Skin of body (tissue), 3 donors: ENCODE measurements at places on chromosomes 12 and 14. TPM values are rescaled to one million over a fixed set of nuclear protein-coding genes. Genes with fewer than 3 reads are reported as not detected.

SLC25A21 gene
- 1.8 TPM for total RNA-seq

GRCh38 chr12:28884904-28885679 is 264.0 kb upstream of the FAR2 start:
- DNase-seq = peak; percentile 33

ACTR10 gene
- 65.6 TPM for total RNA-seq

DNA sequence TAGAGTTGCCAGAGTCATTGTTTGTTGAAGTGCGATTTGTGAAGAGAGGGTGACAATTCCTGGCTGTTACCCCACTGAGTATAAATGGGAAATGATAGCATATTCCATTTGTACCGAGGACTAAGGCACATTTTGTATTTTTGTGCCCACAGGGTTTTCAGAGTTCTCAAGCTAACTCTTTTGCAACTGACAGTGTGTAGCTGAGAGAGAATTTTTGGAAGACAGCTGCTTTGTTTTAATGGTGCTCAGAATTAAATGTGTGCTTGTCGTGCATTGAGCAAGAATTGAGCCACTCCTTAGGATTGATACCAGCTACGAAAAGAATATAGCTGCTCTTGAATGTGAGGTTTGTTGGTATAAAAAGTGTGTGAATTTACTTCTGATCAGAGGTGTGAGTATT is 21.7 kb downstream of the ANKRD13A start:
- no peak for DNase-seq

PLXNC1 gene
- total RNA-seq = 15.5 TPM

GRCh38 chr12:116879509-116880212 is 1.6 kb downstream of the HRK start:
- no peak for DNase-seq

RALGAPA1 gene
- 110 TPM for total RNA-seq

CLEC4E gene
- 0.79 TPM for total RNA-seq

ART4 gene
- 1.3 TPM for total RNA-seq

DNA sequence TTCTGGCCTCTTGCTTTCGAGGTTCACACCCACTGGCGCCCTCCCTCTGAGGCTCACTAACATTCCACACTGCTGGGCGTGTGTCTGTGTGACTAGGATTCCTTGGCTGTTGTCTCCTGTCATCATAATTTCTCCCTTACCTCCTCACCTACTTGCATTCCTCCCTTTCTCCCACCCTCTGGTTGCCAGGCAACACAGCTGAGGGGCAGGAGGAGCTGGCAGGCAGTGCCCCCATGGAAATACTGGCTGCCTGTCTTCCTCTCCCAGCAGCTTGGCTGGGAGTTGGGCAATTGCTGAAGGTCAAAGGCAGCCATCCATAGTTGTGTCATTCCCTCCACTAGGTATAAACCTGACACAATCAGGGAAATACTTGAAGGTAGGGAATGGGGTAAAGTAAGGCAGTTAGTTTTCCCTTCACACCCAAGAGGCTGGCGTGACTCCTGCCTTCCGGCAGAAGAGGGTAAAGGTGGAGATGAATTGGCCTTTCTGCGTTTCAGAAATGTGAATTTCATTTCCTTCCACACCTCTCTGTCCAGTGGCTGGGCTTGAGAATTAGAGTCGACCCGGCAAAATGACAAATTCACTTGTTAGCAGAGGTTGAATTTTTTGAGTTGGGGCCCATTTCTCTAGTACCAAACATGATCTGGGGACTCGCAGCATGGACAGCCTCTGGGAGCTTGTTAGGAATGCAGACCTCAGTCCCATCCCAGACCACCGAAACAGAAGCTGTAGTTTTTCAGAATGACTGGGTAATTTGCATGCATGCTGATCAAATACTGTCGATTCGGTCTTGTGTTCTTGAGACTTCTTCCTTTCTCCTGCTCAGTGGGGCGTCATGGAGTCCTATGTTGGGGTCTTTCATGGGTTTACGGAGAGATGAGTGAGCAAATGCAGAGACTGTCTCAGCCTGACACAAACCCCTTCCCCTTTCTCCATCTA is 24.3 kb upstream of the EMP1 start:
- DNase-seq = peak; percentile 52

BAG5 gene
- 26.2 TPM for total RNA-seq

DNA sequence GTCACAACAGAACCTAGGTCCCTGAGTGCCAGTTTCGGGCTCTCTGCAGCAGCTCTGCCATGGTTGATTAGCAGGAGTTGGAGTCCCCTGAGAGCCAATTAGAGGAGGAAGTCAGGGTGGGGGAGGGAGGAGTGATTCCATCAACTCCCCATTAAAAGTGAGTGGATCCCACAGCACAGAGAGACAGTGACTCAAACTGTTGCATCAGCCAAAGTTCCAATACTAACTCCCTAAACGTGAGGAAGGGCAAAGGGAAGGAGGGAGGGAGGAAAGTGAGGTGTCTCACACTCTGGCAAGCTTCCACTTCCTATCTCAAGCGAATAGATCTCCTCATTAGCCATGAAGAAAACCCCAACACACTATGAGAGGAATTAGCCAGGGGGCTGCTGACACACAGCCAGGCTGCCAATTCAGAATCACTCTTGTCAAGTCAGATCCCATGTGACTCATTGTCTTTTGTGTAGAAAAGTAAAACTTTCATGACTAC is 23.6 kb downstream of the OR11H4 start:
- no peak for DNase-seq

DNA sequence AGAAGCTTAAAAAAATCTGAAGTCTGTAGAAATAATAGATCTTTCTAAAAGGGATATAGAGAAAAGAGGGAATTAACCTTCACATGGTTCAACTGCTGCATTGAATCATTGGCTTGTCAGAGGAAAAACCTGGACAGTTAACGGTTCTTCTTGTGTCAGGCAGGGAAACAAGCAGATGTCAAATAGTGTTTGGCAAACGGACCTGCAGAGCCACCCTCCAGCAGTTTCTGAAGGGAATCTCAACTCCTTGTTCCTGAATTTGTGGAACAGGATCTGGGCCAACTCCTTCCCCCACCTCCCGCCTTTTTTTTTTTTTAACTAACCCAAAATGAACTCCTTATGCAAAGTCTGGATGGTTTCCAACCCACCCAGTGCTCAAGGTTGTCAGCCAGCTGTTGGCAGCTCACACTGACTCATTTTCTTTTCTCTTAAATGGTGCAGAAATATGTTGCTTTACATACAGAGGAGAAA is 187.3 kb downstream of the CAND1 start:
- DNase-seq = peak; percentile 52

ADAM21 gene
- total RNA-seq = 0.10 TPM

DNA sequence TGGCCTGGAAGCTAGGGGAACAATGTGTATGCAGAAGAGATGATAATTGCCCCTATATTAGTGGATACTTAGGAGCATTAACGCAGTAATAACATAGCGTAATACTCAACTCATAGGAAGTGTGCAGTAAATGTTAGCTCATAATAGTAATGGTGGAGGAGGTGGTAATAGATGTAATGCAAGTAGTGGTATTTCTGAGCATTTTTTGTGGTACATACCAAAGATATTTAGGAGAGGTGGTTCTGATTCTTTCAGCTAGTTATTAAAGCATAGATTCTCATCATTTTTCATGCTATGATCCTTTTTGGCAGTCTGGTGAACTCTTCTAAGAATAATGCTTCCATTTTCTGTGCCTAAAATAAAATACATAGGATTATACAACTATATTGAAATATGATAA is 233.1 kb downstream of the PTPRO start:
- DNase-seq = no peak

NGB gene
- not detected for total RNA-seq

- DNase-seq = no peak
Measured at GRCh38 chr14:74533576-74533975, 40.0 kb downstream of the ISCA2 start.

DNA sequence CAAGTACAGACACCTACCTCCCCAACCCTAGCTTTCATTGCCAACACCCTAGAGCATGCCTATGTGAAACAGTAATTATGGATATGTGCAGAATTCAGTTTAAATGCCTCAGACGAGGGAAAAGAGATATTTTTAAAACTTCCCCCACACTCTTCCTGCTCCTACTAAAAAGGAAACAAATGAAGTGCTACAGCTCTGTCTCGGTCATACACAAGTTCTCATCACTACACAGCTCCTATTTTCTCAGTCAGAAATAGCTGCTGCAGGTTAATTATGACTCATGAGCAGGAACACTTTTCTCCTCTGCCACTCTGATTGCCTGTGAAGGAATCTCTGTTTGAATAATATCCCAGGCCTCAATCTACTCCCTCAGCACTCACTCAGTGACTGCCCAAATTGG is 703.6 kb upstream of the FLRT2 start:
- DNase-seq = no peak

ZNF891 gene
- total RNA-seq = 2.8 TPM

DNA sequence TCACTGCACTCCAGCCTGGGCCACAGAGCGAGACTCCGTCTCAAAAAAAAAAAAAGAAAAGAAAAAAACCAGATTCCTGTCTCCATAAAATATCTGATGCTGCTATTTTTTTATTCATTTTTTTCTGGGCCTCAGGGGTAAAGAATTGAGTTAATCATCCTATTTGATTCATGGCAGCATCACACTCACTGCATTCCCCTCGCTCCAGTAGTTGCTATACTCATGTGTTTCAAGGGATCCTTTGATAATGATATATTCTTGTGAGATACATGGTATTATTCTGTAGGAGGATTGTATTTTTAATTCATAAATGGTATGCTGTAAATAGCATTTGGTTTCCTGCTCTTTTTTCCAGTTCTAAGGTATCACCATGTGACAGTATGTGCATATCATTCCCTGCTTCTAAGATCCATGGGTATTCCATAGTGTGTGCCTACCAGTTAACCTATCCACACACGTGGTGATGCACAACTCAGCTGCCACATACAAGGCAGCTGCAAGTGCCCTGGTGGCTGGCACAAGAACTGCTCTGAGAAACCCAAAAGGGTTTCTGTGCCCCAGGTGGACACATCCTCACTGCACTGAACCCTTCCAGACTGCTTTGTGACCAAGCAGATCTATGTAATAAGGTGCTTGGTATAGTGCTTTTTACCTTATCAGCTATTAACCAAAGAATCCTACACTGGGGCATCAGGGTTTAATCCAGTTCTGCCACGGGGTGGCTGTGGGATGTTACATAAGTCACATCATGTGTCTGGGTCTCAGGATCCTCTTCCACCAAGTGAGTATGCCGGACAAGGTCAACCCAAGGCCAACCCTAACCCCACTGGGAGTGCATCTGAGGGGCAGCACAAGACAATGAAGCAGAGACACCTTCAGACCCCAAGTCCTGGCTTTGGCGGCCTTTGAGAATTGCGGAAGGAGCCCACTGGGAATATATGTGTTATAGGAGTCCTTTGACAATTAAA is 74.6 kb downstream of the ZFP36L1 start:
- DNase-seq = no peak

- peak; percentile 34 for DNase-seq
Measured at GRCh38 chr12:106171117-106171750, 32.5 kb upstream of the NUAK1 start.

GRCh38 chr12:107329569-107330324 is 236.4 kb upstream of the CRY1 start:
- DNase-seq = peak; percentile 57

DNA sequence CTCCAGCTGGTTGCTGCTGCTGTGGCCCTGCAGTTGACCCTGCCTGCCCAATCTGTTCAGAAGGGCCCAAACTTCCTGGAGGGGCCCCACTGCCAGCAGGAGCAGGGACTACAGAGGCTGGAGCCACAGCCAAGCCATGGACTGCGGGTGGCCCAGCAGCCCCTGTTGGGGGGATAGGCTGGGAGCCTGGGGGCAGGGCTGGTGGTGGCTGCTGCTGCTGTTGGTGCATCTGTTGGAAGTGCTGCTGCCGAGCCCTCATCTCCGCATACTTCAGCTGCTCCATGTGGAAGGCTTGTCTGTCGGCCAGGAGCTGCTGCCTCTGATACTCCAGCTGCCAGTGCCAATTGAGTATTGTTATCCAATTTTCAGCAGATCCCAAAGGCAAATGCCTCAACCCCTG is 7.2 kb downstream of the MYL6 start:
- DNase-seq = no peak

DNA sequence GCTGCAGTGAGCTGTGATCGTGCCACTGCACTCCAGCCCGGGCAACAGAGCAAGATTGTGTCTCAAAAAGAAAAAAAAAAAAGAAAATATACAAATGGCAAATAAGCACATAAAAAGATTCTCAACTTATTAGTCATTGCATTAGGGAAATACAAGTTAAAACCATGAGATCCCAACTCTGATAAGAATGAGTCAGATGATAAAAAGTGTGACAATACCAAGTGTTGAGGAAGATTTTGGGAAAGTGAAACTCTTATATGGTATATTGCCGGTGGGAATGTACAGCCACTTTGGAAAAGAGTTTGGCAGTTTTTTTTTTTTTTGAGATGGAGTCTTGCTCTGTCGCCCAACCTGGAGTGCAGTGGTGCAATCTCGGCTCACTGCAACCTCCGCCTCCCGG is 7.6 kb upstream of the PRPF40B start:
- no peak for DNase-seq

DNA sequence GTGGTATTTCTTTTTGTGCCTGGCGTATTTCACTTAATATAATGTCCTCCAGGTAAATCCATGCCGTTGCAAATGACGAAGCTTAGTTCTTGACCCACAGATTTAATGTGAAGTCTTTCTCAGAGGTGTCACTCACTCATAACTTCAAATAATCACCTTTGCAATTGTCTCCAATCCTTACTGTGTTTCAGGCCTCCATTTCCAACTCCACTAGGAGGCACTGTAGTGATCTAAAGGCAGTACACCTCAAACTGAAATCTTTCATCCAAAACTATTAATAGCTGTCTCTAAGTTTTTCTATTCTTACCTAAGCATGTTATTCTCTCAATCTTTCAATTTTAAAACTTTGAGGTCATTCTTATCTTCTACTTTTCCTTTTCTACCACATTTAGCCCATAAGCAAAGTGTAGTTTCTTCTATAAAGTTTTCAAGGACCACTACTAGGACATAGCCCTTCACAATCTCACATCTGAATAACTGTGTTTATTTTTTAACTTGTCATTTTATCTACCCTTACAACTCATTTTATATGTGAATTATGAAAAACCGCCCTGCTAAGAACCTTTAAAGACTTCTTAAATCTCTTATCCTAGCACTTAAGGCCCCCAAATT is 25.5 kb upstream of the FBXO34 start:
- DNase-seq = no peak

DNA sequence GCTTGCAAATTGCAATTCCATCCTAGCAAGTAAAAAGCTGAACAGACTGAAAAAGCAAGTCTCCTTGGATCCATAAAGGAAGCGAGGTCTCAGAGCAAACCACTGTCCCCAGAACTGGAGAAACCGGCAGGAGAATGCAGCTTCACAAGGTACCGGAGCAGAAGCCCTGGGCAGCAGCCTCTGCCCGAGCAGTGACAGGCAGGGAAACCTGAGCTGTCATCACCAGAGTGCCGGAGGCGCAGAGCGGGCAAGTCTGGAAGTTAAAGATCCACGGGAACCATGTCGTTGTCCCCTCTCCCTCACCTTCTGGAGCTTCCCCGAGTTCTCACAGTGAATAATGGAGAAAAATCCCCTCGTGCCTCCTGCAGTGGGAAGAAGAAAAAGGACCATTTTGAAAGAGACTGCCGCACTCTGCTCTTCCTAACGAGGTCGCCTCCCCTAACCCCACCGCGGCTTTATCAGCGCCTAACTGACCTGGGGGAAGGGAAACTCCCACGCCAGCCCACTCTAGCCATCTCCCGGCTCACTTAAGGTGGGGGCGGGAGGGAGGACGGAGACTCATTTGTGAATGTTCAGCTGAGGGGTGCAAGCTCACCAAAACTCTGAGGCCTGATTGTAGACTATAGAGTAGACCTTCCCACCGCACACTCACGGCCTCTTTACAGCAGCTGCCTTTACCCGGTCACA is 27.8 kb downstream of the FBXL14 start:
- no peak for DNase-seq
